ENCODE measurements at places on chromosomes 11 and 22.

DNA sequence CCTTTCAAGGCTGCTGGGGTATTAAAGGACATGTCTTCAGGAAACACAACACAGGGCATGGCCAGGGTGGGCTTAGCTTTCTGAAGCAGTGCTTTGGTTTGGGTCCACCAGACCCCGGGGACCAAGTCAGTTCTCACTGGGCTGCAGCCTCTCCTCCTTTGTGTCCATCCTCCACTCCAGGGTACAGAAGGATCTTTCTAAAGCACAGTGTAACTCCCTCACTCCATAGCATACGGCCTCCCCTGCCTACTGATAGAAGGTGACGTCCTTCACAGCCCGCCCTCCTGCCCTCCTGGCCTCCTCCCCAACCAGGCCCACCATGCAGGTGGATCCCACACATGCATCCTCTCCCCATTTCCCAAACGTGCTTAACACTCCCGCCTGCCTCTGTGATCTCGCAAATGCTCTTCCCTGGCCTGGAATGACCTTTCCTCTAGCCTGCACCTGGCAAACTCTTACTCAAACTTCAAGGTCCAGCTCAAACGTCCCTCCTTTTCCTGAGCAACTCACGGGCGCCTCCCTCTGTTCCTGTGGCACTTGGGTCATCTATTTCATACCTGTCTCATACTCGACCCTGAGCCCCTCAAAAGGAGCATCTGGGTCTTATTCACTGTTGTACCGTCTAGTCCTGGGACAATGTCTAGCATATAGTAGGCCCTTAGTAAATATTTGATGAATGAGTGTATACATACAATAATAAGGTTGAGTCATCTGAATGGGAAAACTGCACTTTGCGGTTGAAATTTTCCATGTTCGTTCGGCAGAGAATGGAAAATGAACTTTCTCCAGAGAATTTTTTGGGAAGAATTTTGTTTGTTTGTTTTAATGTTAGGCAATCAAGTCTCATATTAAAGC lies 187.7 kb downstream of the EFCAB6 start:
- DNase-seq = no peak

DNA sequence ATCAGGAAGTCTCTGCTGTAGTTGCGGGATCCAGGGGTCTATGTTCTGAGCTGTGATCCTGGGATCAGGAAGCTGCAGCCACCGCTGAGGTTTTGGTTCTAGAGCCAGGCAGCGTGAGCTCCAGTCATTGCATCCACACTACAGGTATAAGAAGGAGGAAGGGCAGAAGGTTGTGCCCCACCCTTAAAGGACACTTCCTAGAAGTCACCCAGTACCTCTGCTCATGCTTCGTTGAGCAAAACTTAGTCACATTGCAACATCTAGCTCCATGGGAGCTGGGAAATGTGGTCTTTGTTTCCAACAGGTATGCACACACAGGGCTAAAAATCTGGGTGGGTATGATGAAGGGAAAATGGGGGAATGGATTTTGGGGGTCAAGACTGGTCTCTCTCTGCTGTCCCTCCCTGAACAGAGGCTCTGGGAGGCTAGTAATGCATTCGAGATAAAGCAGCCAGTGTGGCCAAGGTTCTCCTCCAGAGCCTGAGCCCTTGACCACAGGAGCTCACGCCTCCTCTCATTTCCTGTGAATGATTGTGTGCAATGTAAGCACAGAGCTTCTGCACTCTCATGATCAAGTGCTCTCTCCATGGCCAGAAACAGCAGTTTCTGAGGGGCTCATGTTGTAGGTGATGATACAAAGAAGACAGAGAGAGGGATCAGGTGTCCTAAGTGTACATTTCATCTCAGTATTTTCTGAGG lies 86.8 kb upstream of the OR4B1 start:
- DNase-seq = no peak

GRCh38 chr11:18780329-18780728 lies 11.3 kb downstream of the PTPN5 start:
- no peak for DNase-seq

DNA sequence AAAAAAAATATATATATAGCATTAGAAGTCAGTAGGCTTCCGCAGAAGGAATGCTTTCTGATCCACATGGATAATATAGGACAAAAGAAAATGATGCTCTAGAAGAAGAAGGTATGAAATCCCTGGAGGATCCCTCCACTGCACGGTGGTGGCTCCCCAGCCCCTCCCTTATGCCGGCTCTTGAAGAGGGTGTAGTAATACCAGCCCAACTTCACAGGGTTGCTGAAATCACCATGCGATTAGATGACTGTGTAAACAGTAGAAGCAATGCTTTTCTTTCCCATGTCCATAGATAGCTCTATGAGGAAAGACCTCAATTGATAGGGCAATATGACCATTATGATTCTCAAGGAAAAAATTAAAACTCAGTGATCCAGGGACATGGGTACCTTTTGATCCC lies 3.2 kb upstream of the ETS1 start:
- no peak for DNase-seq

GRCh38 chr11:3639841-3640240 lies 2.0 kb downstream of the ART5 start:
- no peak for DNase-seq

DNA sequence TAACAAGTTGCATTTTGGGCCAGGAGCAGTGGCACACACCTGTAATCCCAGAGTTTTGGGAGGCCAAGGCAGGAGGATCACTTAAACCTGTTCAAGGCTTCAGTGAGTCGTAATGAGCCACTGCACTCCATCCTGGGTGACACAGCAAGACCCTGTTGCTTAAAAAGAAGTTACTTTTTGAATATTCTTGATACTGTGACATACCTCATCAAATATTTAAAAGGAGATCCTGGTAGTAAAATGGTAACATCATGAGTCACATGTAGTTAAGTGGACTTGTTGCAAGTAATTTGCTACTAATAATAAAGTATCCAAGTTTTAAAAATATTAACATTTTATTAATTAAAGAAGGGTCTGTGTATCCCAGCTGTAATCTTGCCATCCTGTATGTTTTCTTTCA lies 18.3 kb downstream of the HMGXB4 start:
- DNase-seq = no peak

DNA sequence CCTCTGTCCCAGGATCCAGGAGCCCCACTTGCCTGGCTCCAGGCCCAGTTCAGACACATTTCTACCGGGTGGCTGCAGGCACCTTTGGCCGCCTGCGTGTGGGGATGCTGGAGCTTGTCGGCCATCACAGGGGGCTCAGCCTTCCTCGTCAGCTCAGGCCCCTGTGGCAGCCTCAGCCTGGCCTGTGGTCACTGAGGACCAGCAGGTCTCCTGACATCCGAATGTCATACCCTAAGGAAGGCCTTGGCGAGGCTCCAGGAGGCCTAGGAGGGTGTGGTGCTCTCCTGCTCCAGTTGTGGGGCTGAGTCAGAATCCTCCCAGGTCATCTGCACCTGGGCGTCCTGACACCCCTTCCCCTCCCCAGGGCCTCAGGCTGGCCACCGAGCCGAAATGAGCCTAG lies 14.9 kb upstream of the SOX10 start:
- no peak for DNase-seq

- DNase-seq = no peak
Observed at GRCh38 chr11:10935015-10935559, 77.2 kb upstream of the ZBED5 start.

DNA sequence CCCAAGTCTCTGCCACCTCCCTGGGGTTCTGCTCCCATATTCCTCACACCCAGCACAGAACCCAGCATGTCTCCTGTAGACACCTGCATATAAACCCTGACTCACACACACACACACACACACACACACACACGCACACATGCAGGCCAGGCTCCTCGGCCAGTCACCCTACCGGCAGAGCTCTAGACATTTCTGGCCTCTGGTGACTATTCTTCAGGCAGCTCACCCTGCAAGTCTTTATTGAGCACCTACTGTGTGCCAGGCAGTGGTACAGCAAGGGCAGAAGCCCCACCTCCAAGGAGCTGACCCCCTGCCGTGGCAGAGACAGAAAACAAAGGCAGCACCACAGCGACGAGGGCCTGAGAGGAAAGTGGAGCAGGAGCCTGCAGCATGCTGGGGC lies 50.3 kb downstream of the CDKN1C start:
- no peak for DNase-seq

DNA sequence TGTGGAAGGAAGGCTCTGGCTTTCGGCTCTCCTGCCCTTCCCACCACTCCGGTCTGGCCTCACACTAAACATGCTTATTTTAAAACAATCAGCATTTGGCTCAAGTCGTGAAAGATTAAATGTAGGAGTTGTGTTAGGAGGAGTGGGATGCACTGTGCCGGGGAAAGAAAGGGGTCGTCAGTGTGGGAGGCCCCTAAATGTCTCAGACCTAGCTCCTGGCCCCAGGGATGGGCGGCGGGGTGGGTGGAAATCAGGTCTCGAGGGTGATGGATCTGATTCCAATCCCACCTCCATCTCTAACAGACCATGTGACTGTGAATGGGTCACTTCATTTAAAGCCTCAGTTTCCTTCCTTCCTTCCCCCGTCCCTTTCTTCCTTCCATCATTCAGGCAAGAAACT lies 6.9 kb upstream of the SHISAL1 start:
- DNase-seq = no peak
